ENCODE measurements at places on chromosomes 4 and X. TPM values are rescaled to one million over a fixed set of nuclear protein-coding genes. Genes with fewer than 3 reads are reported as not detected.

GRCh38 chrX:55161581-55161980, 58.6 kb upstream of the PAGE5 start:
- no peak for DNase-seq

DNA sequence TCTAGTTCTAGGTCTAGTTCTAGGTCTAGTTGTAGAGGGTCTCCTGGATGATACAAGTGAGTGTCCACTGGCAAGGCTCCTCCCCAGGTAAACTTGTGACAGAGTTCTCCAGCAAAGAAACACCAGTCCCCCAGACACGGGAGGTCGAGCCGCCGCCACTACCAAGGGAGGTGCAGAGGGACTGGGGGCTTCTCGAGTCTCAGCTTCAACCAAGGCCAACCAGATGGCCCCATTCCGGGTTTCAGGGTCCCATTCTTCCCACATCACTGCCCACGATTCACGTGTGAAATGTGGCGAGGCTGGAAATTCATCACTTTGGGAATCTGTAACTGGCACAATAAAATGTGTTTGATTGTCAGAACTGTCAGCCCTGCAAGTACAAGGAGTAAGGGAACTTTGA, 37.5 kb downstream of the TKTL1 start:
- no peak for DNase-seq

- DNase-seq = no peak
Observed at GRCh38 chrX:20230406-20230805, 36.3 kb downstream of the RPS6KA3 start.

GRCh38 chr4:2789351-2789750, 3.5 kb upstream of the SH3BP2 start:
- DNase-seq = peak; percentile 30

GRCh38 chrX:2538031-2538757, 37.4 kb upstream of the DHRSX start:
- DNase-seq = no peak

DNA sequence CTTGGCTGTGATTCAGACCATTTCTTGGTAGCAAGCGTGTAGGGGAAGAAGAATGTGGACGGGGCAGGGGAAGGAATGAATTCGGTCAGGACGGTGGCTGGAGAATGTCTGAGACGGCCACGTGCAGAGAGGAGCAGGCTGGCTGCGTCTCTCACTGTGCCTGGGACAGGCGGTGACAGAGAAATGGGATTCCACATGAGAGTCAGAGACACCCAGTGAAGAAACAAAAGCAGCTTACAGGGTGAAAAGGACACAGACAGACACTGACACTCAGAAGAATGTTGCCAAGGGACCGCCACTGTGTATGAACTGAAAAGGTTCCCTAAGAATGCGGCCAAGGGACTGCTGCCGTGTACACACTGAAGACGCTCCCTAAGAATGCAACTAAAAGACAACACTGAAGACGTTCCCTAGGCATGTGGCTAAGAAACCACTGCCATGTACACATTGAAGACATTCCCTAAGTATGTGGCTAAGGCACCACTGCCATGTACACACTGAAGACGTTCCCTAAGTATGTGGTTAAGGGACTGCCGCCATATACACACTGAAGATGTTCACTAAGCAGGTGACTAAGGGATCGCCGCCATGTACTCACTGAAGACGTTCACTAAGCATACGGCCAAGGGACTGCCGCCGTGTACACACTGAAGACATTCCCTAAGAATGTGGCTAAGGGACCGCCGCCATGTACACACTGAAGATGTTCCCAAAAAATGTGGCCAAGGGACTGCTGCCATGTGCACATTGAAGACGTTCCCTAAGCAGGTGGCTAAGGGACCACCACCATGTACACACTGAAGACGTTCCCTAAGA, 49.1 kb downstream of the DHRSX start:
- no peak for DNase-seq

DNA sequence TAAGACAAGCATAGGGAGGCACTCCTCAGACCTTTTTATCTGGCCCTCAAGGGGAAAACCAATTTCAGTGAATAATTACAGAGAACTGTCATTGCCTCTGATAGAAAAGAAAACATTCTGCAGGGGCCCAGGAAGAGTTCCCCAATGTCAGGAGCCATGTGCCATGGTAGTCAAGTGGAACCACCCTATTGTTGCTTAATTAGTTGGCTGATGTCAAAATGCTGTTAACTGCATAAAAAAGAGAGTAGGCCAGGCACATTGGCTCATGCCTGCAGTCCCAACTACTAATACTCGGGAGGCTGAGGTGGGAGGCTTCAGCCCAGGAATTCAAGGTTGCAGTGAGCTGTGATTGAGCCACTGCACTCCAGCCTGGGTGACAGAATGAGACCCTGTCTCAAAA, 28.6 kb upstream of the OGT start:
- no peak for DNase-seq

HS3ST1 gene
- 1.4 TPM for total RNA-seq

Data from Right ventricle myocardium inferior (tissue), 1 donor.